ENCODE measurements at places on chromosomes 7 and 10. TPM values are rescaled to one million over a fixed set of nuclear protein-coding genes. Genes with fewer than 3 reads are reported as not detected.

The RNF133 gene
- 0.36 TPM for total RNA-seq

The SFTPA1 gene
- not detected for total RNA-seq

The AOC1 gene
- total RNA-seq, result not detected

The HILPDA gene
- total RNA-seq, result 15.4 TPM

The RP9 gene
- total RNA-seq, result 8.3 TPM

The CYP3A5 gene
- total RNA-seq, result 0.32 TPM

The KLF14 gene
- total RNA-seq, result 0.12 TPM

The KCNMA1 gene
- 52.9 TPM for total RNA-seq

The LEP gene
- total RNA-seq, result 4.1 TPM

The TBXAS1 gene
- 0.32 TPM for total RNA-seq

The MTG1 gene
- total RNA-seq, result 25.1 TPM

The MSMB gene
- not detected for total RNA-seq

The CYP2C19 gene
- not detected for total RNA-seq

The RAB19 gene
- not detected for total RNA-seq

The FAM241B gene
- total RNA-seq, result not detected

The CHST15 gene
- 35.5 TPM for total RNA-seq

The CREB5 gene
- total RNA-seq, result 2.9 TPM

The ANKIB1 gene
- 71.7 TPM for total RNA-seq

The LIPJ gene
- not detected for total RNA-seq

The VGF gene
- total RNA-seq, result 0.16 TPM

The CYP26C1 gene
- 0.16 TPM for total RNA-seq

The EPO gene
- not detected for total RNA-seq

The HHEX gene
- total RNA-seq, result 1.3 TPM

The PRLHR gene
- not detected for total RNA-seq

The PKD2L1 gene
- total RNA-seq, result not detected

The BMPR1A gene
- 87.5 TPM for total RNA-seq

The CYTH3 gene
- 70.3 TPM for total RNA-seq
